Fibroblast of skin of left quadriceps (primary cell): ENCODE measurements at places on chromosomes 13 and 19.

DNA sequence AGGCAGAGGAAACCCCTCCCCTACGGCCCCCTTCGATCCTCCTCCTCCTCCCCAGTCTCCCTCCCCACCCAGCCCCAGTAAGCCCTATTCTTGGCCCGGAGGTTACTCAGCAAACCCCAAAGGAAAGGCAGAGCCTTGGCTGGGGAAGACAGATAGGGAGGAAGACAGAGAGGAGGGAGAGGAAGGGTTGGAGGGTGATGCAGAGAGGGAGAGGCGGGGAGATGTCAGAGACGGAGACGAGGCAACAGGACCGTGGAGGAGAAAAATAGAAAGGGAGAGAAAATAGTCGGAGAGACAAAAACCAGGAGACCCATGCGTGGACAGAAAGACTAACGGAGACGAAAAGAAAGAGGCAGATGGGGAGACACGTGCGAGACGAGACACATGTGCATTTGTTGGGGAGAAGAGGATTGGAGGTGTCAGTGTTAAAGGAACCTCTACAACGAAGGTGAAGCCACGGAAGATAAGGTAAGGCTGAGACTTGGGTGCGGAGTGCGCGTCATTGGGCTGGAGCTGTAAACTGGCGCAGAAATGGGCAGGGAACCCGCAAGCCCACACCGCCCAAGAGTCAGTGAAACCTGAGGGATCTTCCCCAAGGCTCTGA lies 2.9 kb downstream of the TGFB1 start:
- DNase-seq = no peak

DNA sequence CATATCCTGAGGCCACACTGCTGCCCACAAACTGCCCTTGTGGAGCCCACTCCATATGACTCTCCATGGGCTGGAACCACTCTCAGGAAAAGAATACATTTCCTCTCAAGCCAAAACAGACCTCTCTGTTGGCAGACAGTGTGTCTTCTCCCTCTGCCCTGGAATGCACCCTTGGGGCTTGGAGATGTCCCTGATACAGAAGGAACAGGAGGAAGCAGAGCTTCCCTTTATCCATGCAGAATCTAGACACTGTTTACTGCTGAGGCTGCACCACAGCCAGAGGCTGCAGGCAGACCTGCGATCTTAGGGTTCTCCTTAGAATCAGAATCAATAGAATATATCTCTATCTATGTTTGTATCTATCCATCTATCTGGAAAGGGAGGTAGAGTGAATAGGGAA lies 26.8 kb upstream of the CYP4F8 start:
- no peak for DNase-seq

- DNase-seq = no peak
Measured at GRCh38 chr13:30186634-30187415, 120.5 kb downstream of the KATNAL1 start.

- DNase-seq = no peak
Measured at GRCh38 chr13:54175466-54175865, 1146.9 kb downstream of the OLFM4 start.

- no peak for DNase-seq
Measured at GRCh38 chr13:110238818-110239195, 68.2 kb downstream of the COL4A1 start.
